ENCODE measurements at places on chromosomes 2 and 18.

DNA sequence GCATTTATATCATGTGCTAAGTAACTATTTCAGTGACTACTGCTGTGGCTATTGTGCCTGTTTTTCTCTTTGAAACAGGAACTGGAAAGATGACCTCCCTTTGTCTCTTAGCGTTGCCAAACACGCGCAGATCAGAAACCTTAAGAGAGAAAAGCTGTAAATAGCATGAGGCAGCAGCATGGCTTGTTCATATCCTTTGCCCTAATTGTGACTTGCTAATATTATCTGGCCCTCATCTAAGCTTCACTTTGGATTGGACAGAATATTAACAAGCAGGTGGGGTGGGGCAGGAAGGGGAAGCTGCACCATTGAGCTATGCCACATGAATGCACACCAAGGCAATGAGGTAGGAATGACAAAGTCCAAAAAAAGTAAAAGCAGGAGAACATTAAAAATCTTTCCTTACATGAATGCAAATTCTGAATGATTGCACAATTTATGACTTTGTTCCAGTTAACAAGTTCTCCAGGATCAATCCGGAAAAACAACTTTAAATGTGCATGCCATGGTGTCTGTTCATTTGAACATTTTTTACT, 128.4 kb downstream of the IRS1 start:
- no peak for DNase-seq

DNA sequence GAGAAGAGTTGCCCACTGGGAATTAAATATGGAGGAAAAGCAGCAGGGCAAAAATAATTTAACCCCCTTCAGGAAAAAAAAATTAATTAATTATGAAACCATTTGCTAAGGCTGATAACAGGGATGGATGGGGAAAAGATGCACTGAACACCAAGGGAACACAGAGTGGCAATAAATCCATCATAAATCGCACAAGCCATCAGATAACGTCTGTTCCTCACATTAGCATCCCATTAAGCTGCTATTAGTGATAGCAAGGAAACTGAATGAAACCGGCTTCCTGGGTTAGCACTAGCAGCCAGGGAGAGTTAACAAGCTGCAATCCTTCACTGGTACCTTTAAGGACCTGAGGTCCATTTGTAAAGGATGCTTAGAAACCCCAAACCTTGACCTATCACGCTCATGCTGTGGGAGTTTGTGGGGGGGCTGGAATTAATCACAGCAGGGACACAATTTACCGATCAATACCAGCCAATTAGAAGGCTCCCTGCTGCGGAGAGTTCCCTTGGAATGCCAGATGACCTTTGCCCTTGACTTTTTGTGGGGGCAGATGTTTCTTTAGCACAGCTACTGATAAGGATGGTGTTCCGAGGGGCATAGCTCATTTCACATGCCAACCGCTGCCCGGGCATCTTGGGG, 175.5 kb upstream of the KLF7 start:
- DNase-seq: no peak

- no peak for DNase-seq
Observed at GRCh38 chr18:78652001-78652545, 327.5 kb upstream of the SALL3 start.

GRCh38 chr2:180254872-180255271, 247.8 kb upstream of the CWC22 start:
- DNase-seq: no peak

DNA sequence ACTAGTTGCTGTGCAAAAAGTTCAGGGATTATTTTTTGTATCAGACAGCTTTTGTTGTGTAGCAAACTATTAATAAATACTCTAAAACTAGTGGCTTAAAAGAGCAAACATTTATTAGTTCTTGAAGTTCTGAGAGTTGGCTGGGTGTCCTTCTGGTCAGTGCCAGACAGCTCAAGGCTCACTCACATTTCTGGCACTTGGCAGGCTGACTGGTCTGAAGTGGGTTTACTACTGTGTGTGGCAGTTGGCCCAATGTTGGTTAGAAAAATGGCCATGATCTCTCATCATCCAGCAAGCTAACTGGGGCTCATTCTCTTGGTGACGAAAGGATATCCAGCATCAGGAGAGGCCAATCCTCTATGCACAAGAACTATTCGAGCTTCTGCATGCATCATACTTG, 71.4 kb upstream of the ZNF385B start:
- no peak for DNase-seq

DNA sequence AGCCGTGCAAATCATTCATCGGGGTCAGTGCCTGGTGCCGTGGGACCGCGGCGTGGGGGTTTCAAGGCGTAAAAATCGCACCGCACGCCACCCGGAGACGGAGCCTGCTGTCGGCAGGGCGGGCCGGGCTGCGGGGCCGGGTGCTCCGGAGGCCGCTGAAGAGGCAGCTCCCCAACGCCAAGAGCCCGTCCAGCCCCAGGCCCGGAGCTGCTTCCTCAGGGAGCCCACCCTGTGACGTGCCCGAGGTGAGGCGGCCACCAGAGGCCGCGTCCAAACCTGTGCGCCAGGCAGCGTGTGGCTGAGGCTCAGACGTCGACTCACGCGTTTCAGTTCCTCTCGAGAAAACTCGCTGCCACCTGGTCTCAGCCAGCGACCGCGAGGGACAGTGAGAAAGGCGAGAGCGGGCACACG, 98.1 kb downstream of the NFATC1 start:
- DNase-seq: no peak

- DNase-seq: no peak
Observed at GRCh38 chr2:108824316-108825070, 37.9 kb downstream of the CCDC138 start.

GRCh38 chr18:44497311-44497710, 183.4 kb upstream of the SETBP1 start:
- no peak for DNase-seq
